ENCODE measurements at places on chromosomes 2 and 18.

DNA sequence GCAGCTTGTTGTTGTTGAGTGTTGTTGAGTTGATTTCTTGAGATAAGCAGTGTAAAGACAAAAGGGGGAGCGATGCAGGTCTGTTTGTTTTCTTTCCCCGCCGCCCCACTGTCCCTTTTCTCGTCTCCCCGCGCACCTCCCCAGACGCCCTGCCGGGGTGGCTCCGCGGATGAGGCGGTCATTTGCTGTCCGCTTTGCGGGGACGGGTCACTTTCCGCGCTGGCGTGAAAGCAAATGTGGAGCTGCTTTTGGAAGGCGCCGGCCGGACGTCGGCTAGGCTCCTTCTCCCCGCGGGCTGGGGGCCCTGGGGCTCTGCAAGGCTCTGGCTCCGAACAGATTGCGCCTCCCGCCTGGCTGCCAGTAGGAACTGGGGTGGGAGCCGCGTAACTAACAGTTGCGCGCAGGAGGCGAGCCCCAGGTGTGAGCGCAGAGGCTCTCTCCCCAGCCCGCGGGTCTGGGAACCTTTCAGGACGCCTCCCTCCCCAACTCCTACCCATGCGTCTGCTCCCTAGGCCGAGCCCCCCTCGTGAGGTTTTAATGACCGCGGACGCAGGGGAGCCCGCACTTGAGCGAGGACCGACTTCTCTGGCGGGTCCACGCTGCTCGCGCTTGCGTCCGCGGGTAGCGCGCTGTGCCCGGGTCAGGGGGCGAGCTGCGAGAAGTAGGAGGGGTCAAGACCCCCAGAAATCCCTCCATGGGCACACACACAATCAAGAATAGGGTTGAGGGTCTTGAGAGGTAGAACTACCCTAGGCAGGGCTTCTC lies 146.6 kb downstream of the MEIS1 start:
- no peak for DNase-seq

DNA sequence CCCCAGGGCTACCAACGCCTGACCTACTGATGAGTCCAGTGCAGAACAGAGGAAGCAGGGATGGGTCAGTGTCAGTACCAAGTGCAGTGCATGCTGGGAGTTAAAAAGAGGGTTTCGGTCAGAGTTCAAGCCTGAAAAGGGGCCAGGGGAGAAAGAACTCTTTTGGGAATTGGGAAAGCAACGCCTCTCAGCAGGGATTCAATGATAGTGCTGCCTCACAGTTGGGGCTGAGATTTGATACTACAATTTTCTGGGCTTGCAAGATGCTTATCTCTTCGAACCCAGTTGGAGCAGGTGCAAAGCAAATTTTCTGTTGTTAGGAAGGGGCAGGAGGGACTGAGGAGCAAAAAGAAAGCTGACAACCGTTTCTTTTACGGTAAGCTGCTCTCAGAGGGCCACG lies 82.6 kb downstream of the CERKL start:
- no peak for DNase-seq

GRCh38 chr2:121451398-121451797 lies 79.3 kb upstream of the RNU4ATAC start:
- no peak for DNase-seq

- no peak for DNase-seq
Measured at GRCh38 chr2:140695155-140695554, 1435.7 kb downstream of the LRP1B start.

DNA sequence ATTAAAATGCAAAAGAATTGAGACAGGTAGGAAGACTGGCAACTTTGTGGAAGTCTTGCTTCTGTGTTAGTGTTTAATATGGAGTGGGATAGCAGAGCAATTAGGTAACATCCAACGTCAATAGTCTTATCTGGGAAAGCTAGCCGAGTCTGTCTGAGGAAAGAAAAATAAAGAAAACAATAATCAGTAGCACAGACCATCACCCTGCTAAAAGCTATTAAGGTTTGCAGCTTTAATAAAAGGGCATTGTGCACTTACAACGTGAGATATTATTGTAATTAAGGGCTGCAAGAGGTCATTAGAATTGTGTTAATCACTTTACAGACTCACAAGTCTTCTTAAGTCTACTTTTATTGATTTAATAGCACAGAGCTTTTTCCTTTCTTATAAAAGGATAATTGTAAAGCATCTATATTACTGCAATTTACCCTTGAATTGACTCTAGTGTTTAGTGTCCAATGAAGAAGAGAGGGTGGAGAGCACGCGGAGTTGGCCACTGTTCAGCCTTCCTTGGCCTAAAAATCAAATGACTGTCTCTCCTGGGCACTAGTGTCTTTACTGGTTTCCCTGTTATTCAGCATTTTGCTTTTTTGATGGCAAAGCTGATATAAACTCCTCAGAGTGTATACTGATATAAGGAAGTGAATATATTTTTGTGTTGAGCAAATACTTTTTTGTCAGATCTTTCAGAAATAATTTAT lies 2.0 kb downstream of the CDH7 start:
- DNase-seq, result no peak

GRCh38 chr2:182050333-182051135 lies 64.9 kb downstream of the PPP1R1C start:
- DNase-seq, result no peak

DNA sequence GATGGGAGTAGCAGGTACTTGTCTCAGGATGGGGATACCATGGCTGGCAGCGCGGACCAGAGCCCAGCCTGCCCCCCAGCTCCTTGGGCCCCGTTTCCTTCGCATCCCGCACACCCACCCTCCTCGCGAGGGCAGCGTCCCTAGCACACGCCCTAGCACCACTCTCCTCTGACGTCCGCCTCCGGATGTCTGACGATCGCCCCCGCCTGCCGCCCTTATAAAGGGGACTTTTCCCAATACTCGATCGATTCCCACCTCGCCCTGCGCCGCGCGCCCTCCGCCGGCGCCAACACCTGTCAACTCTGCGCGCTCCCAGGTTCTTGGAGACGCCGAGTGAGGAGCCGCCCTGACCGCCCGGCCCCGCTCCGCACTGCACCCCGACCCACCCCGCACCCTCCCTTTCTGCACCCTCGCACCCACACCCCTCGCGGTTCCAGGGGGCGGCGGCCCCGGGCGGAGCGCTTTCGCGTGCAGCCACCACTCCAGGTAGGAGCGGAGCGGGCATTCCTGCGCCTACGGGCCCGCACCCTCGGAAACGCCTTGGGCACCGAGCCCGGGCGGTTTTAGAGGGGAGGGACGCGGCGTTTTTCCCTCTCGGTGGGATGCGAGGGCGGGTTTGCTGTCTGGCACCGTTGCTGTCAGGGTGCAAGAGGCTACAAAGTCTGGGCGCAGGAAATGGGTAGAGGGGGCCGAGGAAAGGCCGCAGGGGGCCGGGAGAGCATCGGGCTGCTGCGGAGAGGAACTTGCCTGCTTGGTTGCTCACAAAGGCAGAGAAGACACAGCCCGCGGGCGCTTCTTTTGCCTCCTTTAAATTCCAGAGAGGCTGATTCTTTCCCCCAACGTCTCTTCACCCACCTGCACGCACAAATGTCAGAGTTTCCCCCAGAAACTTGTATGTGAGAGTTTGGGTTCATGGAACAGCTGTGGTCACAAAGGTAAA lies at the start of gene SLC5A7:
Gene SLC5A7, plus strand, starts transcription at position 247 of the 940 bp plus-strand sequence. CDS start 1,632 bp downstream, outside the sequence.
- DNase-seq, result no peak
